ENCODE measurements at places on chromosomes 6 and 20.

- no peak for DNase-seq
Observed at GRCh38 chr6:46352541-46353268, 138.5 kb downstream of the RCAN2 start.

GRCh38 chr6:136073216-136073615 is 176.9 kb downstream of the MTFR2 start:
- DNase-seq = no peak

DNA sequence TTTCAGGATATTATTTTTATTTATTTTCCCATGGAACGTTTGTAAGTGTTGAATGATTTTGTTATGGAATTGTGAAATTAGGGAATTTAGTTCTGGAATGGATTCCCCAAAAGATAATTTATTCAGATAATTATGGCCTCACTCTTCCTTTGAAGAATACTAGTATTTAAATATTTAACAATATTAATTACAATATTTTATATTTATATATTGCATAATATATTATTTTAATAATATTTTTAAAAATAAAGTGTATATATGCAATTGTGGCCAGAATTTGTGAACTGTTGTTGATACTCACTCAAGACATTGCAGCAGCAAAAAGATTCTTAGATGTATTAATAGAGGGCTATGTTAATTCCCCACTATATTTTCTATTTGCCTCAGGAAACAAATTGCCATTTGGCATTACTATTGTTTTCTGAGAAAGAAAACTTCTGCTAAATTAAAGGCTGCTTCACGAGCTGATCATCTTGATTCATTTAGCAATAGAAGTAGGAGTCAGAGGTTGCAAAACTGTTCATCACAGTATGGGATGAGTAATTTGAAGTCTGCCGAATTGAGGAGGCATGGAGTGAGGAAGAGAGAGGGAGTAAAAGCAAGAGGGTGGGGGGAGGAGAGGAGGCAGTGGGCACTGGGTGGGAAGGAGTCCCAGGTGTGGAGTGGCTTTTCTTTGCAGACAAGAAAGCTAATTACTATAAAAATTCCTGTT is 729.2 kb downstream of the DHX35 start:
- no peak for DNase-seq

GRCh38 chr6:28583463-28583862 is 57.8 kb downstream of the GPX5 start:
- DNase-seq = no peak

DNA sequence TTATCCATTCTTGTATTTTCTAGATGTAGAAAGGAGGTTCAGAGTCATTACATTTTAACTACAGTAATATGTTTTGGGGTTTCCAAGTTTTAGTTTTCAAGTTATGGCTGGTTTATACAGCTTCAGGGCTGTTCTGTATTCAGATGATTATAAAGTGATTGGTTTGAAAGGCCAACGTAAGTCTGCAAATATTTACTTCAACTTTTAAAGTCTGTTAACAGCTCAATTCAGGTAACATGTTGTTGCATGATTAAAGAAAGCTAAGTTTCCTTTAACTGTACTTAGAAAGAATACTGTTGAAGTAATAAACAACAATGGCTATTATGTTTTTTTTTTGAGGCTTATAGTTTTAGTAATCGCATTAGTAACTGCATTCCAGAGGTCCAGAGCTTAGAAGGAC is 22.8 kb upstream of the GCLC start:
- no peak for DNase-seq

DNA sequence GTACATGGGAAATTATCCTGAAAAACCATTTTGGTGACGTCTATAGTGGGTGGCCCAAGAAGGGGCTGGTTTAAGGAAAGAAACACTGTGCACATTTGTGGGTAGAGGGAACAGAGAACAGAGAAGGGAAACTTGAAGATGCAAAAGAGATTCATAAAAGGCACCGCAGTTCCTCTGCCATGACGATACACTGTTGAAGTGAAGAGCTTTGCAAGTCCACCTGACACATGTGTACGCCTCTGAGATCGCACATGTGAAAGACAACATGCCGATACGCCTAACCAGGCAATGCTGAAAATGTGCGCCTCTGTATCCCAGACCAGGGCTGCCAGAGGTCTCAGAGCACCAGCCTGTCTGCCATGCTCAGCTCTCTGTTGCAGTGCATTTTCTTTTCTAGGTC is 180.9 kb downstream of the KIF16B start:
- DNase-seq = no peak

DNA sequence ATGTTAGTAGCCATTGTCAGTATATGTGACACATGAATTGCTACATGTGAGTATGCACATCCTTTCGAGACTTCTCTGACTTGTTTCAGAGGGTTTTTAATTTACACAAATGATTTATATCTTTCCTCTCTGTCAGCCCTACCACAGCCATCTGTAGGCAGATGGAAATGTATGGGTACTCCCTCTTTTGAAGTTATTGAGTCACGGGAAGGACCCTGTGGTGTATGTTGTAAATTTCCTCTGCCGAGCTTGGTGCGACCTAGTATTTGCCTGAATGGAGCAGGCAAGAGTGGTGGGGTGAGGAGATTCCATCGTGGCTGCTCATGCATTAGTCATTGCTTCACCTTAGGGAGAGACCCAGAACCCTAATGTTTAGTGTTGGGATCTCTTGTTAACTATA is 171.9 kb downstream of the JARID2 start:
- DNase-seq = no peak

- DNase-seq = no peak
Observed at GRCh38 chr20:46770330-46771194, 61.1 kb downstream of the SLC2A10 start.

GRCh38 chr6:30707281-30707850 is 9.7 kb downstream of the MDC1 start:
- no peak for DNase-seq

GRCh38 chr6:162373192-162373591 is 354.4 kb downstream of the PRKN start:
- no peak for DNase-seq

DNA sequence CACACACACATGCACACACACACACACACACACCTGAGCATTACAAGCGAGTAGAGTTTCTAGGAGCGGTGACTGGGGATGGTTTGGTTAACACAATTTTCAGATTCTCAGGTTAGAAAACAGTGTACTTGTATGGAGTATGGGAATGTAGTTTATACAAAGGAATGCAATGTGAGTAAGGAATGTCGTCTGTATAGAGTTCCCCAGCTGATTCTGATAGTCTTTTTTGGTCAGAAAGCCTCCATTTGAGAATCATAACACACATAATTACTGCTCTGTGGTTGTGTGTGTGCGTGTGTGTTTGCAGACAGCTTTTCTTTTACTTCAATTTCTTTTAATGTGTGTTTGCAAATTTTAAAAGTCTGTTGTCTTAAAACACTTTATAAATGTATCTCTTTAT is 93.2 kb downstream of the MYO6 start:
- no peak for DNase-seq

GRCh38 chr6:102841060-102841459 is 1447.6 kb downstream of the GRIK2 start:
- no peak for DNase-seq

- DNase-seq = peak; percentile 67
Observed at GRCh38 chr20:47749339-47749738, 35.9 kb downstream of the SULF2 start.

DNA sequence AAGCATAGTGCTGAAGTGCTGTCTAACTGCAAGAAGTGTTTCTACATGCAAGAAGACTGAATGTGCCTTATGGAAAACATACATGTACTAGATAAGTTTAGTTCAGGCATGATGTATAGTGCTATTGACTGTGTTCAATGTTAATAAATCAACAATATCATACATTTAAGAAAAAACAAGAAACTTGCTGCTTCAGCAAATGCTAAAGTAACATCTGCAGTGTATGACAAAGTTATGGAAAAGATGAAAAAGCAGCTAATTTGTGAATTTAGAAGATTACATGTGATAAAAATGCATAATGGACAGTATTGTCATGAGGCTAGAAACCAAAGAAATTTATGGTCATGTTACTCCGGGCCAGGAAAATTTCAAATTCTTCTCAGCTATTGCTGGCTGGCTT is 174.9 kb upstream of the SPTLC3 start:
- no peak for DNase-seq

All from DMS 273 treated with DMSO at 0.1 percent for 48 hours (cell line).